ENCODE measurements at places on chromosomes 13 and 19.

DNA sequence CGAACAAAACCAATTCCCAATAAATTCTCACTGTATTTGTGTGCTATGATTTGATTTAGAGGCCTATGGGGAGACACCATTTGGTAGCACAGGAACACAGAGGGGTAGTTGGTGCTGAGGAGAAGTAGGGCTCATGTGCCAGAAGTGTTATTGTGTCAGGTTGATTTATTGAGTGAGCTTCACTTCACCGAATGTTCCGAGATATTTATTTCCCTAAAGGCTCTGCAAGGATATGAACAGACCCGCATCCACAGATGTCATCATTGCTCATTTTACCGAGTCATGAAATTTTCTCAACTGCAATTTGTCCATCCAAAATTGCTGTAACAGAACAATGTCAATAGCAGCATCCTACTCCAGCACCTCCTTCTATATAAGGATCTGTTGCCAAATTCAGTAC is 69.5 kb downstream of the DACH1 start:
- DNase-seq: no peak

- DNase-seq: no peak
These were observed 30.5 kb downstream of the ZIC5 start for GRCh38 chr13:99941086-99941485.

GRCh38 chr13:111627596-111627995 is 307.2 kb downstream of the TEX29 start:
- no peak for DNase-seq

- DNase-seq: no peak
These were observed 617.7 kb downstream of the DCT start for GRCh38 chr13:93861818-93862217.

DNA sequence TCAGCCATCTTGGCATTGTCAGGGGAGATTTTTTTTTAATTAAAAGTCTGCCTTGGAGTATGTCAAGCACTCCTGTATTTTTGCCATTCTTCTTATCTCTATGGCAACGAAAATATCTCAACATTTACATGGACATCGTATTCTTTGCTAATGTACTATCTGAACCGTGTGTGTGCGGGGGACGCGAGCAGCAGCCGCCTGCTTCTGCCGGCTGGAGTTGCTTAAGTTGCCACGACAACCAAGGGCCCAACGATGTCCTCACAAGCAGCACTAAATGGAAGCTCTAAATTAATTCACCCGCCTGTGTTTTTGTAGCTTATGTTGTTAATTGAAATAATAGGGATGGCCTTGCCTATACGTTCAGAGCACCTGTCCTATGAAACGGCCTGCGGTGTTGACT is 309.5 kb downstream of the TEX29 start:
- DNase-seq: no peak

Data from PC-9 (cell line).